CD8-positive, alpha-beta memory T cell (primary cell): ENCODE measurements at places on chromosomes 16 and 17. TPM values are rescaled to one million over a fixed set of nuclear protein-coding genes. Genes with fewer than 3 reads are reported as not detected.

Gene TELO2
- total RNA-seq, result 84.9 TPM

Gene MYH3
- 3.5 TPM for total RNA-seq

Gene RAB26
- 0.20 TPM for total RNA-seq

Gene WNT3
- total RNA-seq, result not detected

Gene CFAP119
- 6.5 TPM for total RNA-seq

- H3K36me3 ChIP-seq, result no peaks in the 10 kb centered on the region
- H3K27ac ChIP-seq, result peak overlapping the region; percentile 100
- H3K4me1 ChIP-seq, result peaks cover 83% of the 10 kb centered on the region
- H3K27me3 ChIP-seq, result no peaks in the 10 kb centered on the region
- peak overlapping the region; percentile 92 for H3K4me3 ChIP-seq
- peak; percentile 98 for DNase-seq
These were observed 13.7 kb downstream of the RARA start for GRCh38 chr17:40322358-40323315.

GRCh38 chr17:68849673-68850610 lies 105.2 kb downstream of the ABCA8 start:
- H3K4me3 ChIP-seq, result no peak overlapping the region
- H3K27ac ChIP-seq, result no peak overlapping the region
- DNase-seq, result no peak
- no peaks in the 10 kb centered on the region for H3K4me1 ChIP-seq
- no peaks in the 10 kb centered on the region for H3K27me3 ChIP-seq
- no peaks in the 10 kb centered on the region for H3K36me3 ChIP-seq

DNA sequence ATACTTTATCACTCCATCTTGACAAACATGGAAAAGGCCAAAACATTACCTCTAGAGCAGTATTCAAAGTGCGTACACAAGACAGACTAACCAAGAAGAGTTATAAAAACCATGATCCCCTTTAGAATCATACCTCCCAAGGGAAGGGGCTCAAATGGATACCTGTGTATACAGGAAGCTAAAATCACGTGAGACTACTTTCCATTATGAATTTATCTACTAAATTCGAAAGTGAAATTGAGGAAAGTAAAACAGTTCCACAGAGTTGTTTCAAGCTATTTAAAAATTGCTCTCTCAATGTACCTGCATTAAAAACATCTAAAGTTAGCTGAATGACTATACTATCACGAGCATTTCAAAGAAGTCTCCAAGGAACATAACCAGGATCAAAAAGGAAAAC lies 32.7 kb downstream of the AP1G1 start:
- no peaks in the 10 kb centered on the region for H3K27me3 ChIP-seq
- peaks cover 4% of the 10 kb centered on the region for H3K4me1 ChIP-seq
- DNase-seq, result no peak
- H3K27ac ChIP-seq, result no peak overlapping the region
- no peak overlapping the region for H3K4me3 ChIP-seq

DNA sequence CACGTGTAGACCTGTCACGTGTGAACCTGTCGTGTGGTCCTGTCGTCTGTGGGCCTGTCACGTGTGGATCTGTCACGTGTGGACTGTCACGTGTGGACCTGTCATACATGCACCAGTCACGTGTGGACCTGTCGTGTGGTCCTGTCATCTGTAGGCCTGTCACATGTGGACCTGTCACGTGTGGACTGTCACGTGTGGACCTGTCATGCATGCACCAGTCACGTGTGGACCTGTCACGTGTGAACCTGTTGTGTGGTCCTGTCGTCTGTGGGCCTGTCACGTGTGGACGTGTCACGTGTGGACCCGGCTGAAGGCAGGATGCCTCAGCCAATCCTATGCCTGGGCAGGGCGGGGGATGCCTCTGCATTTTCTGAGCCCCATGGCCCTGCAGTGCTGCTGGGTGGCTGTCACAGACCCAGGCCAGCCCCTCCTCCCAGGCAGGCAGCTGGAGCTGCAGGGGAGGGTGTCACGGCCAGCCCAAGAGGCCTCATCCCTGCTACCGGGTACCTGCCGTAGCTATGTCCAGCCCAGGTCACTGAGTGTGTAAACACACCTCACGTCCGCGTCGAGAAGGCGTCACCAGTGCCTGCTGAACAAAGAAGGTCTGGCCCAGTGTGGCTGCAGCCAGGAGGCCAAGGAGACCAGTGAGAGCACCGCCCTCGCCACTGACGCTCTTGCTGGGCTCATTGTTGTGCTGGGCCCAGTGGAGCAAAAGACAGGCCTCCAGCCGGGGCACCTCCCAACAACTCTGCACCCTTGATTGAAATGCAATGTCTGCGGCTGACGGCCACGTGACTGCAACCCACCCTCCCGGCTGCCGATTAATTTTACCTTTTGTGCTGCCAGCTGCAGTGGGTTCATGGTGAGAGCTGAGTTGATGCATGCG lies 18.6 kb upstream of the ACSF3 start:
- no peaks in the 10 kb centered on the region for H3K27me3 ChIP-seq
- no peak overlapping the region for H3K4me3 ChIP-seq
- no peaks in the 10 kb centered on the region for H3K4me1 ChIP-seq
- DNase-seq, result no peak

GRCh38 chr17:82871056-82871775 lies 31.4 kb upstream of the ZNF750 start:
- DNase-seq, result no peak
- peaks cover 20% of the 10 kb centered on the region for H3K4me1 ChIP-seq
- H3K4me3 ChIP-seq, result no peak overlapping the region
- peaks cover 12% of the 10 kb centered on the region for H3K36me3 ChIP-seq
- no peaks in the 10 kb centered on the region for H3K27me3 ChIP-seq

- H3K4me3 ChIP-seq, result no peak overlapping the region
- H3K4me1 ChIP-seq, result no peaks in the 10 kb centered on the region
- no peak overlapping the region for H3K27ac ChIP-seq
These were observed 11.5 kb downstream of the FLII start for GRCh38 chr17:18246880-18247612.

- peak within 1 kb of the TSS; percentile 8 for H3K4me3 ChIP-seq
- H3K36me3 ChIP-seq, result no peaks in the 10 kb centered on the region
- no peak within 1 kb of the TSS for H3K27ac ChIP-seq
- no peak for DNase-seq
- H3K27me3 ChIP-seq, result peaks cover 25% of the 10 kb centered on the region
- no peaks in the 10 kb centered on the region for H3K4me1 ChIP-seq
These were observed at the start of gene C16orf74 for GRCh38 chr16:85750827-85751697. C16orf74 (minus strand) TSS chr16:85751096; CDS start chr16:85735217, 15,879 bp downstream.
